ENCODE measurements at places on chromosomes 5 and 9.

DNA sequence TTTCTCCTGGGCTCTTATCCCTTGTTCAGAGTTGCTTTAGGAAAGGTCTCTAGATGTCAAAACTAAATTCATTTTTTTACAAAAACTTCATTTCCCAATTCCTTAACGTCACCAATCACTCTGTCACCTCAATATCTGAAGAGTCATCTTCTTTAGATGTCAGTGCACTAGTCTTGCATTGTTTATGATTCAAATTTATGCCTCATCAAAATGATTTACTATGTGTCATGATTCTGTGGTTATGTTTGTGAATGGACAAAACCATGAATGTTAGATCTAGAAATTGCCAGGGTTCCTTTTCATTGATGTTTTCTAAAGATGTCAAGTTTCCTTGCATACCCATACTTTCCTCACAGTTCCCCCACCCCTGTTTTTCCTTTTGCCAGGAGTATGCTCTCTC, 21.5 kb downstream of the CWC27 start:
- no peak for DNase-seq

- DNase-seq = no peak
Measured at GRCh38 chr9:123946101-123946821, 16.3 kb upstream of the DENND1A start.

DNA sequence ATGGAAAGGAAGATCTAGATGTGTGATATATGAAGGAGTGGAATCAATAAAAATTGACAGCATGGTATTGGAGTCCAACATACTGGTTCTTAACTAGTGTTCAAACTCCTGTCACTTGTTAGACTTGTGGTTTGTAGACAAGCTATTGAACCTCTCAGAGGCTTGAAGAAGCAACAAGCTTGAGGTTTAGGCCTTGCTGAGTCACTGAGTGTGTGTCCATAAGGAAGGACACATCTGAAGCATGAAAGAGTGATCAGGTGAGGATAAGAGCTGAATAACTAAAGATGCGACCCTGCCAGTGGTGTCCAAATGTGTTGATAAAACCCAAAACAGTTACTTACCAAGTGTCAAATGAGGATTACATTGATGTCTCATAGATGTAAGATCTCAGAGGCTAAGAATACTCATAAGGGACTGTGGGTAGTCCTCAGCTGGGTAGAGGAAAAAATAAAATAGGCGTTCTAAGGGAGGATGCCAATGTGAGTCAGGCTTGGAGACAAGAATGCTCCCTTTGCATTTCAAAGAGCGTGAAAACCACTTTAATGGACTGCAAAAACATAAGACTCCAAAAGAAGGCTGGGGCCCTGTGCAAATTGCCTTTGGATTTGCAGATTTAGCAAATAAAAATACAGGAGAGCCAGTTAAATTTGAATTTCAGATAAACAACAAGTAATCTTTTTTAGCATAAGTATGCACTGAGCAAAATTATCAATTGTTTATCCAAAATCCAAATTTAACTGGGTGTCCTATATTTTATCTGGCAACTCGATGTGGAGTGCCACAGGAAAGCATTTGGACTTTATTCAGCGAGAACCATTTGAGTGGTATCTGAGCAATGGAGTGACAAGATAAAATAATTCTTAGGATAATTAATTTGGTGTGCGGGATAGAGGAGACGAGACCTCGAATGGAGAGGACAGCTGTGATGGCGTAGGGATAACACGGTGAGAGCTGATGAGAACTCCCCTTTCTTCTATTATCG, 757.3 kb upstream of the WWC1 start:
- no peak for DNase-seq

- DNase-seq = no peak
Measured at GRCh38 chr9:122005597-122005996, 87.5 kb downstream of the TTLL11 start.

- DNase-seq = no peak
Measured at GRCh38 chr5:114018186-114018585, 343.7 kb upstream of the KCNN2 start.

DNA sequence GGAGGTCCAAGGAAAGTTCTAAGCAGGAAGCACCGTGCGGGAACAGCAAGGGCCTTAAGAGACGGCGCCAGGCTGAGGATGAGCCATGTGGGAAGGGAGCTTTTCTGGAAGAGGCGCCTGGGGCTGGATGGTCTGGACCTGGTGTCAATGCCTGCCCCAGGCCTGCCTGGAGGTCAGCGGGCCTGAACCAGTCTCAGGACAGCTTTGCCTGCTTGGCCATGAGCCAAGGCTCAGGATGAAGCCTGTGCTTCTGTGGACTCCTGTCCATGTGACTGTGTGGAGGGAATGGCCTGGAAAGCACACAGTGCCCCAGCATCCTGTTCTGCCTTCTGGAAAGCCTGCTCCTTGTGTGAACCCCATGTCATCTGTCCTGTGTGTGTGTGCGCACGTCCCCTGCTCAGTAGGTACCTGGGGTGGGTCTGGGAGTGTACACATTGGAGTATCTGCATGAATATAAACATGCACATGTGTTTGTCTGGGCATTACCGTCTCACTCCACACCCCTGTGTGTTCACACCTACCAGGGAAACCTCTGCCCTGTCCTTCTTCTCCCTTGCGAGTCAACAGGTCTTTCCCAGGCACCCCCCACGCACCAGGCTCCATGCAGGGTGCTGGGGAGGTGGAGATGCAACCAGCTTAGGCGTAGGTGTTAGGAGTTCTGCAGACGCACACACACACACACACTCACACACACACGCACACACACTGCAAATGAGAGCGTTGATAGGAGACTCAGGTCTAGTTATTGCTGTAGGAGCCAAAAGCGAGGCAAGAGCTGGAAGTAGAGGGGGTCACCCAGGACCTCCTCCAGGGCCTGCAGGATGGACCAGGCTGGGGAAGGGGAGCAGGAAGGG, 24.8 kb downstream of the DAB2IP start:
- DNase-seq = peak; percentile 78

DNA sequence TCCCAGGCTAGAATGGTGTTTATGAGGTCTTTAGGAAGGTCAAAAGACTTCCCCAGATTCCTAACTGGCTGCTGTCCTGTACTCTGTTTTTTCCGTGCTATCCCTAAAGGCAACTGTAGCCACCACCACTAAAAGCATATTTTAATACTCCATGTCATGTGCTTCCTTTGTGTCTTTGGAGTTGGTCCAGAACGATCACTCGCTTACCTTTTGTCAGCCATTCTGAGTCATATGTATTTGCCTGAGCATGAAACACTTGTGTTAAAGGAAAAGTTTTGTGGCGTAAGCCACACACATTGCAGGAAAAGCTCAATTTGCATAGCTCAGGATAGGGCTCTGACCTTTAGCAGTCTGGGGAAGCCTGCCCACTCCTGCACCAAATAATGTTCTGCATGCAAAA, 299.6 kb downstream of the NTRK2 start:
- DNase-seq = no peak

DNA sequence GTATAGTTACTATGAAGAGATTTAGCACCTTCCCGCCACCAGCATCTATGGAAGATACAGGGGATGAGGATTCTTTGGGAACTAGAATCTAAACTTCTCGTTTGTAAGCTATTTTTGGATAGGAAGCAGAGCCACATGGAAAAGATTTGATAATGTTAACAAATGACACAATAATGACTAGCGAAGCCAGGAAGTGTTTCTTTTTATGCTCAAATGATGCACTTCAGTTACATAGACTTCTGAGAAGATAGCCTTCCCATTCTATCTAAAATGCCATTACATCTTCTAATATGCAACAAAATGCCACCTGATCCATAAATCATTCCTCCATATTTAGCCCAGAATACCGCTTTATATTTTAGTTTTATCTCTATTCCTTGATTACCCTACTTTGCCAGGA, 17.0 kb upstream of the TNC start:
- no peak for DNase-seq

DNA sequence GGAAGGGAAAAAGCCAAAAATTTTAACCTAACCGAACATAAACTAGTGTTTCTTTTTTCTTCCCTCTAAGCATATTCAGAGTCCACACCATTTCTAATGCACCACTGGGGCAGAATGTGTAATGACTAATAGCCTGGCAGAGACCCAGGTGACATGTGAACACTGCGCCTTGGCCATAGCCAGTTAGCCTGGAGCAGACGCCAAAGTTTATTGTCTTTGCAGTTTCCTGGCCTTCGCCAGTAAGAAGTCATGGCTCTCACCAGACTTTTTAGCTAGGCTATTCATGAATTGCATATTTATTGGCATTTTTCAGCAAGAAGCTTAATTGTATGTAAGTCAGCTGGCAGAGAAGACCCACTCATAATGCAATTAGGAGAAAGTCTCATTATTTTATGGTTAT, 182.8 kb upstream of the SLC27A6 start:
- peak; percentile 74 for DNase-seq

DNA sequence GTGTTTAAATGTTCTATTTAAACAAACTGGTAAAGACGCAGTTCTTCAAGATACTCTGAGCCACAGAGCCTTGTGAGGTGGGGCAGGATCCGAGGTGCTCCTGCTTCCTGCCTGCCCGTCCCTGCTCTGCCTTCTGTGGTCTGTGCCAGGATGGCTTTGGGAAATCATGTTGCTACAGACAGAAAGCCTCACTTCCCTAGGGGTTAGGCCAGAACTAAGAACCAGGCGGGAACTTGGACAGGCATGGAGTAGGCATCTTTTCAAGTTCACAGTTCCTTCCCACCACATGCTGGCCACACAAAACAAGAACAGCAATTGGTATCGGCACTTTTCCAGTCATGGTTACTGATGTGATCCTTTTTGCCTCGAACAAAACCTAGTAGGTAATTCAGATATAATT, 67.7 kb upstream of the SPOCK1 start:
- no peak for DNase-seq

GRCh38 chr5:29379619-29380018, 1813.9 kb upstream of the CDH6 start:
- no peak for DNase-seq

- DNase-seq = no peak
Measured at GRCh38 chr9:132577119-132577518, 5.3 kb upstream of the BARHL1 start.

DNA sequence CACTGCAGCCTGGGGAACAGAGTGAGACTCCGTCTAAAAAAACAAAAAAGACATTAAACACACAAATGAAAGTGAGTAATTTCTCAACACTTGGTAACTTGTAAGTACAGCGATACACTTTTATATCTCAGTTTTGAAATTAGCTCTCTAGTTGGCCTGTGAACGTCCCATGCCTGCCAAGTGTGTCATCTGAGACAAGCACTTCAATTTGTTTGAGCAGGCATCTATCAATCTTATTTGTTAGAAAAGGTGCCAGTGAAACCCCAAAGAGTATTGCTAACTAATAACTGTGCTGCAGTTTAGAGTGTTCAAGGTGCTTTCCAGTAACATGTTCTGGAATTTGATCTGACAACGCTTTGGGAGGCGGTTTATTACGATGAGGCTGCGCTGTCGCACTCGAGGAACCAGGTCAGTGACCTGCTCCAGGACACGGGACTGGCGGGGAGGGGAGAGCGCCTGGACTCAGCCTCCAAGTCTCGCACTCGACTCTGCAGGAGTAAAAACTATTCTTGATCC, 1.1 kb upstream of the SPIN1 start:
- DNase-seq = no peak

GRCh38 chr5:116142495-116142894, 57.7 kb downstream of the COMMD10 start:
- no peak for DNase-seq

- DNase-seq = no peak
Measured at GRCh38 chr9:127769929-127770582, 8.4 kb downstream of the SH2D3C start.

- no peak for DNase-seq
Measured at GRCh38 chr9:105393576-105394344, 54.1 kb upstream of the FSD1L start.

DNA sequence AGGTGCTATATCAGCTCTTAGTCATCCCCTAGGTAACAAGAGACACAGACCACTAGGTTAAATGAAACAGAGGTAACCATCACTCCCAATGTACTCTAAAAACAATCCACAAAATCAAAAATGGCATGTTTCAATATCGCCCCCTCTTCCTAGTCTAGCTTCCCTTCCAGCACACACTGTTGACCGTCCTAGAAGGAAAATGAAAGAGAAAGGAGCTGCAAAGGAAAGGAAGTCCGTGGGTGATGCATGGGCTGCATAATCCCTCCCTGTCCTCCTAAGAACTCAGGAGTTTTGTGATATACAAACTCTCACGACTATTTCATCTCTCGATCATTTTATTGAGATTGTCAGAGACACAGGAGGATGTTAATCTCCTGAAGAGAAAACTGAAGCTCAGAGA, 101.6 kb downstream of the RFK start:
- DNase-seq = no peak

GRCh38 chr9:28050046-28050445, 476.8 kb upstream of the C9orf72 start:
- DNase-seq = no peak
